ENCODE measurements at places on chromosomes 1 and 21.

DNA sequence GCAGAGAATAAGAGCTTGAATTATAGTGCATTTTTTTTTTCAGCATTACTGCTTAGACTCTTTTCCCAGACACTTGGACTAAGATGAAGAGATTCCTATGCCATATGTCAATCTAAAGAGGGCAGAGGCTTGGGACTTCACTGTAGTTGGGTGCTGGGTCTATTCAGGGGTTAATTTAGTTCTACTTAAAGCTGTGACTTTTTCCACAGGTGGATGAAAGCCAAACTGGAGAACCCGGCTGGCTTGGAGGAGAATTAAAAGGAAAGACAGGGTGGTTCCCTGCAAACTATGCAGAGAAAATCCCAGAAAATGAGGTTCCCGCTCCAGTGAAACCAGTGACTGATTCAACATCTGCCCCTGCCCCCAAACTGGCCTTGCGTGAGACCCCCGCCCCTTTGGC, 104.8 kb downstream of the ATP5PO start:
- no peak for DNase-seq

GRCh38 chr1:10401281-10401680, 2.4 kb downstream of the PGD start:
- DNase-seq: no peak

- no peak for DNase-seq
Measured at GRCh38 chr1:85656256-85656655, 52.0 kb downstream of the ZNHIT6 start.

- DNase-seq: no peak
Measured at GRCh38 chr21:41585199-41585994, 77.4 kb upstream of the TMPRSS2 start.

DNA sequence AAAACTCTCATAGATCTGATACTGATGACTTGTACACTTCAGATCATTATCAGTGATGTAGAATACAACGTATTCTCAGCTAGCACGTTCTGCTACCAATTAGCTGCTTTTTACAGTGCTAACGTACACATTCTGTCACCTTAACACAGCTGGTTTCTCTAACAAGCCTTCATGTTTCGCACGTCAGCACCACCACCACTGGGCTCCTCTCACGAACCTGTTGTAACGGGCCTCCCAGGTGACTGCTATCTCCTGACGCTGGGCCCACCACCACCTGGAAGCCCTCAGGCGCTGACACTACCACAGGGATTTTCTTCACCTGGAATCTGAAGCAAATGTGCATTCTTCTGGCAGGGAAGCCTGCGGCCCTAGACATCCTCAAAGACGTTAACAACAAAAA, 19.8 kb downstream of the TOMM20 start:
- DNase-seq: no peak

- DNase-seq: peak; percentile 54
Measured at GRCh38 chr1:7885513-7886404, 32.9 kb upstream of the UTS2 start.

DNA sequence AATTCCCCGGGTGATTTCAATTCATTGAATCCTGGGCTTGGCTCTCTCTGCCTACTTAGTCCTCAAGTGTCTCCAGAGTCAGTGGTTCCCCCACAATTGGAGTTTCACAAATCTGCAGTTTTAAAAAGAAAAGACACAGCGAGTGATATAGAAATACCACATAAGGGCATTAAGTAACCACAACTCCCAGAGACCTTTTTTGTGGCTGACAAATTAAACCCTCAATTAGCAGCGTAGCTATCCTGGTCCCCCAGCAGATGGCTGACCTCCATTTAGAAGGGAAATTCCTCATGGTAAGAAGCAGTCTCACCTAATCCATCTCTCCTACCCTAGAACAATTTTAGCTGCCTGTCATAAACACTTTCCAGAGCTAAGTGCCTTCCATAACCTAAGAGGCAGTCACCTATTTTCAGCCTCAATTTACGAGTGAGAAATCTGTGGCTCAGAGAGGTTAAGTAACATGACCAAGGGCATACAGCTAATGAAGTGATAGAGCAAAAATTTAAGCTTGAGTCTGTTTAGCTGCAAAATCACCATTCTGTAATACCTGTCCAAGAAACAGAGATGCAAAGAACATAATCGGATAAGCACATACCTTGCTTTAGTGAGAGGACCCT, 56.0 kb upstream of the NBPF3 start:
- no peak for DNase-seq

DNA sequence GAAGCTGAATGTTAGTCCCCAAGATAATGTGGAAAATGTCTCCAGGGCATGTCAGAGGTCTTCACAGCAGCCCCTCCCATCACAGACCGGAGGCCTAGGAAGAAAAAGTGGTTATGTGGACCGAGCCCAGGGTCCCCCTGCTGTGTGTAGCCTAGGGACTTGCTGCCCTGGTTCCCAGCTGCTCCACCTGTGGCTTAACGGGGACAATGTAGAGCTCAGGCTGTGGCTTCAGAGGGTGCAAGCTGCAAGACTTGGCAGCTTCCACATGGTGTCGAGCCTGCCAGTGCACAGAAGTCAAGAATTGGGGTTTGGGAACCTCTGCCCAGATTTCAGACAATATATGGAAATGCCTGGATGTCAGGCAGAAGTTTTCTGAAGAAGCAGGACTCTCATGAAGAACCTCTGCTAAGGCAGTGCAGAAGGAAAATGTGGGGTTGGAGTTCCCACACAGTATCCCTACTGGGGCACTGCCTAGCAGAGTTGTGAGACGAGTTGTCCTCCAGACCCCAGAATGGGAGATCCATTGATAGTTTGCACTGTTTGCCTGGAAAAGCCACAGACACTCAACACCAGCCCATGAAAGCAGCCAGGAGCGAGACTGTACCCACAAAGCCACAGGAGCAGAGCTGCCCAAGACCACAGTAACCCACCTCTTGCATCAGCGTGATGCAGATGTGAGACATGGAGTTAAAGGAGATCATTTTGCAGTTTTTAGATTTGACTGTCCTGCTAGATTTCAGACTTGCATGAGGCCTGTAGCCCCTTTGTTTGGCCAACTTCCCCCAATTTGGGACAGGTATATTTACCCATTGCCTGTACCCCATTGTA, 204.9 kb downstream of the MRPL39 start:
- peak; percentile 58 for DNase-seq

- no peak for DNase-seq
Measured at GRCh38 chr1:22212400-22213233, 69.7 kb upstream of the WNT4 start.

- DNase-seq: no peak
Measured at GRCh38 chr1:48062353-48062752, 65.2 kb upstream of the TRABD2B start.

DNA sequence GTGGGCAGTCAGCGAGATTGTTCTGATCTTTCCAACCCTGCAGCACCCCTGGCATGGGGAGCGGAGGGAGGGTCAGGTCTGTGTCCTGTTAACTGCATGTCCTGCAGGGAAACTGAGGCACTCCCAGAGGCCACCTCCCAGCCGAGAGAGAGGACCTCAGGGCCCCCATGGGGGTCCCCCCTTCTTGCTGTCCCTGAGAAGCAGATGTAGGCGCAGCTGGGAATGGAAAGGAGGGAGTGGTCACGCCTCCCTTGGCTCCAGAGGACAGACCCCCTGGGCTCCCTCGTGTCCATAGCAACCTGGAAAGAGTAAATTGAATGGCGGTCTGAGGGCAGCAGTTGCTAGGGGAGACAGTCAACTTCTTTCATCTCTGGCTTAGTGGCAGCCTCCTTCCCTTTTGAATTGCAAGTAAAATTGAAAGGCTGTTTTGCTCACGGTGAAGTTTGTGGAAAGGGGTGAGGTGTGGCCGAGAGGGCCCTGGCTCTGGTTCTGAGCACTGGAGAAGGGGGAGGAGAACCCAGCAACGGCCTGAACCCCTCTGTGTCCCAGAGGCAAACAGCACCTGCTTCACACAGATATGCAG, 4.9 kb downstream of the CROCC start:
- no peak for DNase-seq

DNA sequence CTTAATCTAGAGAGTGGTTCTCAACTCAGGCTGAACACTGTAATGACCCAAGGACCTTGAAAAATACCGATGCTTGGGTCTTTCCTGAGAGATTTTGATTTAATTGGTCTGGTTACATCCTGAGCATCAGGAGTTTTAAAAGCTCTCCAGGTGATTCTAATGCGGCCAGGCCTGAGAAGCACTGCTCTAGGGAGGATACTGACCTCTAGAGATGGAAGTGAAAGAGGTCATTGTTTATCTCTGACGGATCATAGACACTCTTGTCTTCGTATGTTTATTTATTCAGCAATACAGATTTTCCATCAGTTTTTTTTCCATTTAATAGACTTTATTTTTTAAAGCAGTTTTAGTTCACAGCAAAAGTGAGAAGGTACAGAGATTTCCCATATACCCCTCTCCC, 54.5 kb upstream of the IGSF5 start:
- no peak for DNase-seq

DNA sequence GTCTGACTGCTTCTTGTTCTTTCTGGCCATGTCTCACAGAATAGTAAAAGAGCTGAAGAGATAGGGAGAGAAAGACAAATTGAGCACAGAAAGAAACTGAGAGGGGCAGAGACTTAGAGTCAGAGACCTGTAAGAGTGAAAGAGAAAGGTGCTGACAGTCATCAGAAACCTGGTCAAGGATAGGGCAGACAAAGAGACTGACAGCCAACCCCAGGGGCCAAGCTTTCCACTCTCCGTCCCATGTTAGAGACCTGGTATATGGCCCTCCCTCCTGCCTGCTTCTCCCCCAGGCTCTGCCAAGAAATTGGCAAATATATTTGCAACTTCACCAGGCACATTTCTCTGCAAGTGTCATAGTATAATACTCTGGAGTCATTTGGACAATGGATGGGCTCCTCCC, 64.6 kb downstream of the RHBG start:
- DNase-seq: no peak

DNA sequence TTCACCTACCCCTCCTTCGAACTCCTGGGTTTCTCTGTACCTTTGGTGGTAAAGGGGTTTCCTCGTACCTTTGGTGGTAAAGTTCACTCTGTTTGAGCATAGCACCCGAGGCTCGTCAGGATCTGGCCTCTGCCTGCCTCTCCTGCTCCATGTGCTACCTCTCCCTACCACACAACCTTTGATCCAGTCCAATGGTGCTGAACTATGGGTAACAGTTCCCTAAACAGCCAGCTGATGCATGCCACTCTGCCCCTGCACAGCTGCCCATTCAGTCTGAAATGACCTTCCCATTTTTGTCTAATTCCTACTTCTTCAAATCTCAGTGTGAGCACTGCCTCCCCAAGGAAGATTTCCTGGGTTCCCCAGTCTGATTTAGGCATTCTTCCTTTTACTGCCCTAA, 14.0 kb downstream of the OVAAL start:
- DNase-seq: no peak

DNA sequence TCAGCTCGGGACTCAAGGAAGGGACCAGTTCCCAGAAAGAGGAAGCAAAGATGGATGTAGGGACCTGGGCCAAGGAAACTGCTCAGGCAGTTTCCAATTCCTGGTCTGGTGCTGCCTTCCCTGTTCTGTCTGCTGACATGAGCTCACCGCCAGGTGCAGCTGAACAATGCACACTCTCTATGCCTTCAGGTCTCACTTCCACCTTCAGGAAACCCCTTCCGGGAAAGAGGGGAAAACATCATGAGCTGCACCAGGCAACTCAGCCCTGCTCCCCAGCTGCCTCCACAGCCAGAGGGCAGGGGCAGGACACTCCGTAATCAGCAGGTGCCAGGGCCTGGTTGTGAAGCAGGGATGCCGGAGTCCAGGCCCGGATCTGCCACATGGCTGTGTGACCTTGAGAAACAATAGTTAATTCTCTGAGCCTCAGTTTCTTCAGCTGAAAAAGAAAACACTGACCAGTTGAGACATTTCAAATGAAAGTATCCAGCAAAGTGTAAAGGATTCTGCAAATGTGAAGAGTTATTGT, 27.8 kb downstream of the SMIM12 start:
- DNase-seq: no peak

DNA sequence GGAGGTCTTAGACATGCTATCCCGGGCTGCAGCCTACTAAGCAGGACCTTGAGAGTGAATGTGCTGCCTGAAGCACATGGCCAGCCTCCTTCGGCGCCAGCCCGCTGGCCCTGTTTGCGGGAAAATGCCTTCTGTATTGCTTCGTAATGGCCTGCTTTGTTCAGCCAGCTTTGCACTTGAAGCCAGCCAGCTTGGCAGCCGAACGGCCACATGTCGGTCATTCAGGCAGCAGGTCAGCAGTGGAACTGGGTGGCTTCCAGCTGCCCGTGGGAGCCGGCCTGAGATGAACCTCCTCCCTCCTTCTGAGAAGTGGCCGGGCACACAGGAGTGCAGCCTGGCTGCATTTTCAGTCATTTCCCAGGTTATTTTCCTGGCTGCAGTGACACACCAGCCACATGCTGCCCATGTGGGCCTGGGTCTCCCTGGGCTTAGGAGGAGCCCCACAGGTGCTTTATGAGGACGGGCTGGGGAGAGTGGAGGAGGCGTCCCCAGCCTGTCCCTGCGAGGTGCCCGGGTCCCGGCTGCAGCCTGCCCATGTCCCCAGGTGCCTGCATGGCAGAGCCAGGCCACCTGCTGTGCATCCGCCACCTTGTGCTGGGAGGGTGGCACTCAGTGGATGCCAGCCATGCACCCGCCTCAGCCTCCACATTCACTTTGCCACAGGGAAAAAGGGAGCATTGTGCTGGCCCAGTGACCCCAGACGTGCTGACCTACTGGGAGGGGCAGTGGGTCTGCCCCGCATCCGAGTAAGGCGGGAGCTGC, 103.5 kb downstream of the SIK1 start:
- no peak for DNase-seq

GRCh38 chr1:52281518-52281917, 84.5 kb downstream of the CC2D1B start:
- DNase-seq: no peak

DNA sequence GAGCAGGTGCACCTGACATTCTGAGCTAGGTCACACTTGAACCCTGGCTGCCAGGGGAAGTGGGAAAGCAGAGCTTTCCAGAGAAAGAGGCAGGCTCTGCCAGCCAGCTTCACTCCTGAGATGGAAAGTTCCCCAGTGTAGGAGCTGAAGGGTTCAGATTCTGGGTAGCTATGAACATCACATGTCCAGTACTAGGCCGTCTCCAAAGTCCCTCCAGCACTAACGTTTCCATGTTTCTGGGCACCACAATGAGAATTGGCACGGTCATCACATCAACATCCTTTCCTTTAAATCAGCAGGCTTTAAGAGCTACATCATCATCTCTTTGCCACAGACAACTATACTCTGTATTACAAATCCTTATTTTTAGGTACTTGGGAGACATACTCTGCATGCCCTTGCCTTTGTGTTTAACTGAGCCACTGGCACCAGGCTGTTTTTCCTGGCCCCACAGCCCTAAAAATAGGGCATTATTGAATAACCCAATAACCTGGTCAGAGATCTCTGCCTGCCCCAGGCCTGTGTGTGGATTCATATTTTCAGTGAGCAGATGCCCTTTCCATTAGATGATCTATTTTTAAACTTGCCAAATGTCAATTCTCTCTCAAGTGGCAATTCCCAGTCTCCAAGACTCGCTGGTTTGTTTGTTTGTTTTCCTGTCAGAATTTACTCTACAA, 35.4 kb upstream of the USP24 start:
- DNase-seq: no peak

GRCh38 chr1:107666493-107666892, 298.5 kb downstream of the VAV3 start:
- no peak for DNase-seq

- DNase-seq: peak; percentile 18
Measured at GRCh38 chr1:94713472-94714141, 106.5 kb upstream of the SLC44A3 start.

All from activated CD8-positive, alpha-beta T cell treated with anti-CD3 and anti-CD28 coated beads for 36 hours (primary cell).